ENCODE measurements at places on chromosomes 3 and 15.

GRCh38 chr15:87154761-87155160 is 1075.1 kb downstream of the AGBL1 start:
- peak; percentile 55 for DNase-seq

GRCh38 chr3:159635047-159635641 is 353.5 kb upstream of the IL12A start:
- DNase-seq: peak; percentile 90

GRCh38 chr3:100503448-100503847 is 11.0 kb downstream of the TMEM45A start:
- no peak for DNase-seq

DNA sequence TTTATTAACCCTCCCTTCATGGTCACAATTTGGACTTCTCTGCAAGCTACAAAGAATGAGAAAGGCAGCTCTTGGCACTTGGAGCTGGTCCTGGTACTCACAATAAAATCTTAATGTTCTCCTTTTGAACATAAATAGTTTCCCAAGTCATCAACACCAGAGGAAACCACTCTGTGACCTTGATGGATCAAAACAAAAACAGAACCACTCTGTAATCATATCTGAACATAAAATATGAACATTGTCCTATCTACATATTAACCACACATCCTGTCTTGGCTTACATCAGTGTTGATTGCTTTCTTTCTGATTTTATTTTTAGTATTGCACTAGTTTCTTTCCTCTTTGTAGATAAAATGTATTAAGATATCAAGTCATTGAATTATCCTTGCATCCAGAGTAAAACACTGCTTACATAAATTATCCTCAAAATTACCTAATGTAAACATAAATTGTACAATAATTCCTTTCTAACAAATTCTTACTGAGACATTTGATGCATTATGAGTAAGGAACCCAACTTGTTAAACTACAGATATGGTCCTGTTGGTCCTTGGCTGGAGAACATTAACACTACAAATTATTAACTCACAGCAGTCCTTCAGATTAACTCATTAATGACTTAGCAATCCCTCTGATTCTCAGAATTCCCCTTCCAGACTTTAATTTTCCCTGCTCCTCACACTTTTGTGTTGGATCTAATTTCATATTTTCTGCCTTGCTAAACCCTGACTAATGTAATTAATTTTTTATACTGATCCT is 860.5 kb downstream of the DIPK2A start:
- peak; percentile 77 for DNase-seq

- no peak for DNase-seq
Observed at GRCh38 chr15:100002086-100002620, 268.9 kb upstream of the LYSMD4 start.

DNA sequence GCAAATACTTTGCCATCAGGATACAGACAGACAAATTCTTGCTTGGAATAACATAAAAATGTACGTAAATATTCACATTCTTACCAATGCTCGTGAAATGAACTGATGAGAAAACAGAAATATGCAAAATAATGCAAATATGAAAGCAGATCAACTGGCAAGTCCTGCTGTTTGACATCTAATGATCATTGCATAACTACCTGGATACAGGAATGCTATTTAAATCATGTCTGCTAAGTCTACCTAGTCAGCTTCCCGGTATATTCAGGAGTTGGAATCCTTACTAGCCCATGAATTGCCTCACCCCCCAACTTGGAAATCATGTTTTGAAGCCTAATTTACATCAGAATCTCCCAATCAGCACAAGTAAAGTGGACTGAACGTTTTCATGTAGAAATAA is 230.6 kb downstream of the CHL1 start:
- DNase-seq: no peak

DNA sequence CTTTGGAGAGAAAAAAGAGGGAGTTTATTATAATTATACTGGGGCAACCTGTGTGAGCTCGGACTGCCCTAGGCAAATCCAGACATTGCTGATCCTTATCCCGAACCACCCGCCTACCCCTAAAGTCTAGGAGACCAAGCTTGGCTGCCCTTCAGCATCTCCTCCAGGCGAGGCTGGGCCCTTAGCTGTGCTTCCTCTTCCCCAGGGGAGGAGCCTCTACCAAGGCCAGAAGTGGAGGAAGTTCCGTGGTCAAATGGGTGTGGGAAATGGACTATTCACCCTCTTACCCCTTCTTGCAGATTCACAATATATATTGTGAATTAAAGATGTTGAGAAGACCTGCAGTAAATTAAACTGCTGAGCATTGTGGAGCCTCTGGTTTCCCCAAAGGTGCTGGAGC is 158.3 kb upstream of the HES1 start:
- no peak for DNase-seq

DNA sequence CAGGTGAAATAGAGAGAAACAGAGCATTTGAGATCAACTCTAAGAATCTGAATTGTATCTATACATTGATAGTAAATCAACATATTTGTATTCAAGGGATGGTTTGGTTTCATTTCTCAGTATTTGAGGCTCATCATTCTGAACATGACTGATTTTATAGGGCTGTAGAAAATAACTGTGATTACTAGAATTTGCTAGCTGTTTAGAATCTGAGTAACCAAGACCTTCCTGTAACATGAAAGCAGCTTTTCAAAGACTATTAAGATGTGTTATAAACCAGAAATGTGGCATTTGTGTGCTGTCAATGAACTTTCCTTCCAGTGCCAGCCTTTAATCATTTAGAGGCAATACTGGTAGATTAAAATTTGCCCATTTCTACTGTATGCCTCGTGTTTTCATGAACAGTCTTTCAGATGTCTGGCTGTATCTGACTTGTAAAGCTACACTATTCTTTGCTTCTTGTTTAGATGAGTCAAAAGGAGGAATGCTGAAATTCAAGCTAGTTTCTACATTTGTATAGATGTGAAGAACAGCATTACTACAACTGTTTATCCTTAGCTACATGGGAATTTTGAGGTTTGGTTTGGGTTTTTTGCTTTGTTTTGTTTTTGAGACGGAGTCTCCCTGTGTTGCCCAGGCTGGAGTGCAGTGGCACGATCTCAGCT is 137.3 kb upstream of the BHLHE40 start:
- DNase-seq: peak; percentile 37

- DNase-seq: peak; percentile 16
Observed at GRCh38 chr3:142353571-142353970, 94.3 kb downstream of the XRN1 start.

DNA sequence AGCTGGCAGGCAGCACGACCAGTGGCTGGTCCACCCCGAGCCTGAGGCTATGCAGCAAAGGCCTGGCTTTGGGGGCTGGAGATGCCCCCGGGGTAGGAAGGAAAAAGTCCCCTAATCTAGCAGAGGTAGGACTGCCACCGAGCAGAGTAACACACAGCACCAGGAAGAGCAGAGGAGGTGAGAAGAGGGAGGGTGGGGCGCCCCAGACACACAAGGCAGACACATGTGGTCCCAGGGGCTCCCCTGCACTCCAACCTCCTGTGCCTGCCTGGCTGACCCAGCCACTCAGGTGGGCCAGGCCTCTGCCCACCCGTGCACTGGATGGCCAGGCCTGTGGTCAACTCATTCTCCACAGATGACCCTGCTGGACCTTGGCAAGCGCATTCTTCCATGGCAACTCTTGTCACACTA is 112.4 kb downstream of the ADCY5 start:
- DNase-seq: no peak

- DNase-seq: peak; percentile 68
Observed at GRCh38 chr3:48130321-48130904, 57.8 kb downstream of the CDC25A start.

GRCh38 chr3:70249509-70250160 is 62.8 kb downstream of the MDFIC2 start:
- DNase-seq: no peak

GRCh38 chr3:184597829-184598573 is 36.4 kb downstream of the EPHB3 start:
- no peak for DNase-seq

- no peak for DNase-seq
Observed at GRCh38 chr3:106578911-106579310, 710.1 kb upstream of the CBLB start.

DNA sequence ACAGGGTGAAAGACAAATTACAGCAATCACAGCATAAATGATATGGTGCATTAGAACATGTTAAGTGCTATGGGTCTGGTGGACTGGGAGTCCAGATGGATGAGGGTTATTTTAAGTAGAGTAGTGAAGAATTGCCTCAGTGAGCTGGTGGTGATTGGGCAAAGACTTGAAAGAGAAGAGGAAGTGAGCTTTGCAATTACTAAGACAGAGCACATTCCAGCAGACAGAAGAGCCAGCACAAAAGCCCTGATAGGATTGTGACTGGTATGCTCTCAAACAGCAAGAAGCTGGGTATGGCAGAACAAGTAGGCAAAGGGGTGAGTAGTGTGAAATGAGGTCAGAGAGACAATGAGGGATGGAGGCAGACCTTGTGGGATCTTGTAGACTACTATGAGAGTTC is 2.1 kb upstream of the ACKR4 start:
- peak; percentile 90 for DNase-seq

DNA sequence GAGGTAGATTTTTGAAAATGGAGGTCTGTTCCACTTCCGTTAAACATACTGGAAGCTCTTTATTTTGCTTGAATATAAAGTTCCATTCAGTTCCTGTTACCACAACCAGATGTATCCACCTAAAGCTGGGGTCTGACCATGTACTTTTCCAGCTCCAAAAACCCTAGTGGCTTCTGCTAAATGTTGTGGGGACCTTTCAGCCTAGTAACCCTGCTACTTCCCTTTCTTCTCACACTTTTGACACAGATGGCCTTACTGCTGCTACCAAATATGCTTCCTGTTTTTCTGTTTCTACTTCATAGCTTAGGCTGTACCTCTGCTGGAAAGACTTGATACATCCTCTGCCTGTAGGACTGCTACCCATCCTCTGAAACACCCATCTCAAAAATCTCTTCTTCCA is 87.8 kb downstream of the COL6A6 start:
- DNase-seq: no peak

- DNase-seq: peak; percentile 42
Observed at GRCh38 chr15:75042730-75043508, 19.5 kb downstream of the PPCDC start.

DNA sequence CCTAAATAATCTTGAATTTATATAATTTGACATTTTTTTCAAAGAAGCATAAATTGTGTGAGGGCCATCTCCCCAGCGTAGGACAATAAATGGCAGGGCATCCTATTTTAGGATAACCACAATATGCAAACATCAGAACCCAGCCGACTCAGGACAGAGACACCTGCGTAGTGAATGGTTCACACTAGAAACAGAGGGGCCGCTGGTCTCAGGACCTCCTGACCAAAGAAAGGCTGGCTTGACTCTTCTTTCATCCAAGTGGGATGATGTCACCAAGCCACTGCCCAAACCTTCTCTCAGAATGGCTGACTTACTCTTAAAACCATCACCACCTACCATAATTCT is 162.1 kb downstream of the FOXP1 start:
- no peak for DNase-seq

GRCh38 chr3:110327870-110328269 is 743.7 kb upstream of the NECTIN3 start:
- peak; percentile 18 for DNase-seq

- peak; percentile 22 for DNase-seq
Observed at GRCh38 chr3:179182902-179183301, 34.7 kb downstream of the PIK3CA start.

DNA sequence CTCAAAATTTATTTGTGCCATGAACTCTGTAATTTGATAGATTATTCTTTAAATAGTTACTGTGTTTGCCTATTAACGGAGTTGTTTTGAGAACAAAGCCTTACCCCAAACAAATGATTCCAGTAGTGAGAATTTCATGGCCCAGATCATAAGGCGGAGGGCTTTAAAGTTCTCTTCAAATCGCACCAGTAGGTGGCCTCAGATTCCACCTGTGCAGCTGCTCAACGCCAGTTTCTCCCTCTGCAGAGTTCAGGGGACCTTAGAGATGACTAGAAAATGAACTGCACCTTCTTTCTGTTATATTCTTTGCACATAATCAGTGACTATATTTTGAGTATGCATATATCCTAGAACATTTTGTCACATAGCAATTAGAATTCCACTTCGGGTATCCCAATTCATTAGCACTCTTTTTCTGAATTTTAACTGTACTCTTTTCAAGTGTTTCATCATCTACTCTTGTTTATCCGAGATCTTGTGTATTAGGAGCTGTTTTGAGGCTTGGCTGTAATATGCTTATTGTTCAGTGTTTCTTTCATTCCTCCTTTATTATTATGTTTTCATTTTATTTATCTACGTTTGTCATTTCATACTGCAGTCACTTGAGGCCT is 232.6 kb upstream of the CHRM5 start:
- peak; percentile 43 for DNase-seq

DNA sequence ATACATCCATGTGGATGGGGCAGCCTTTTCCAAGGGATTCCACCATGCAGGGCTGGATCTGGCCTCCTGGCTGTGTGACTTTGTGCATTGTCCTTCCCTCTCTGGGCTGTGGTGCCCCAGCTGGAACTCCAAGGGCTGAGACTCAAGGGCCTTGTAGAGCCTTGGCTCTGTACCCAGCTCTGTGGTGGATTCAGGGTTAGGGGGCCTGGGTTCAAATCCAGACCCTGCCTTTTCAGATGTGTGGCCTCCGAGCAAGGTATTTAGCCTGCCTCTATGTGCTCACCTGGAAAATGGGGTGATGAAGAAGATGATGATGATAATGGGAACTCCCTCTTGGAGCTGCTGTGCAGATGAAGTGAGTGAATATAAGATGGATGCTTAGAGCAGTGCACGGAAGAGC is 161.9 kb downstream of the WNT7A start:
- no peak for DNase-seq

DNA sequence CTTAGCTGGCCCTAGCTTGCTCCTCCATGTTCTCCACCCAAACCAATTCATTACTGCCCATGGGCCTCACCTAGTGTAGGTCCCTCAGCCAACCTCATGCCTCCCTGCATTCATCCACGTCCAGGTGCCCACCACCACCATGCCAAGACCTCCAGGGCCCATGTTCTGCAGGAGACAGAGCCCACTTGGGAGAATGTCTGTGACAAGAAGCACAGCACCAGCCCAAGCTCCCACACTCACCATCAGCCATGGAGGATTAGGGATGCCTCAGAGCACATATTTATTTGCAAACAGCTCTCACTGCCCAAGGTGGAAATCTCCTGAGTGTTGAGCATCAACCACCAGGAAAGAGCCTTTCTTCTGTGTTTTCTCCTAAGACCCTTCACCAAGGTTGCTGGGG is 43.4 kb upstream of the ACAN start:
- no peak for DNase-seq

GRCh38 chr3:61848885-61849284 is 287.5 kb downstream of the PTPRG start:
- DNase-seq: peak; percentile 40

DNA sequence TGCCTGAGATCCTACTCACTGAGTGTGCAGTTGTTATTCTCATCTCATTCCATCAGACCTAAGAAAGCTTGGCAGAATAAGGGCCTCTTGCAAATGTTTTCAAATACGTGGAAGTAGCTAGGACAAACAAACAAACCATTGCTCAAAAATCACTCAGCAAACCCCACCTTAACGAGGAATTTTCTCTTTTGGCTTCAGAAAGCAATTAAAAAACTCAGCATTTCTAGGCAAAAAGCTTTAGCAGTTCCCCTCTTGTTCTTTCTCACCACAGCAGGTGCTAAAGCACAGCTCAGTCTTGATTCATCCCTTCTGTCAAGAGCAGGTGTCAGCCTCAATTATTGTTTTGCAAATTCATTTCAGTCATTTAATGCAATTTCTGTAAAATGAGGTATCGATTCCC is 58.6 kb upstream of the NUDT16 start:
- DNase-seq: no peak

- DNase-seq: no peak
Observed at GRCh38 chr3:40574050-40574449, 49.3 kb downstream of the ZNF621 start.
